ENCODE measurements at places on chromosomes 2 and 18. TPM values are rescaled to one million over a fixed set of nuclear protein-coding genes. Genes with fewer than 3 reads are reported as not detected.

GRCh38 chr2:26646986-26647672 is 6.0 kb upstream of the CIB4 start:
- DNase-seq: no peak

DNA sequence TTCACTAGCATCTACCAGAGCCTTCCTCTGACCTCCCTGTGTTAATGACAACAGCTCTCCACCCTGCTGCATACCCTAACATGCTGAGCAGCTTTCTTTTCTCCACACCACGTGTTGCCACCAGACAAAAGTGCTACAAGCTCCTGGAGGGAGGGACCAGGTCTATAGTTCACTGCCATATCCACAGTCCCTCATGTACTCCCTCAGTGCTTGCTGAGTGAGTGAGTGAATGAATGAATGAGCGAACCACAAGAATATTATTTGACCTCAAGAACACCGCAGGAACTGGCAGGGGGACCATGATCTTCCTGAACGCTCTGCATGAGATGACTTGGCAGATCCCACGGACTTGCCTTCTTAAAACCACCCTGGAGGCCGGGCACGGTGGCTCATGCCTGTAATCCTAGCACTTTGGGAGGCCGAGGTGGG is 47.4 kb upstream of the CAB39 start:
- DNase-seq: no peak

GRCh38 chr2:86821306-86821705 is 30.6 kb upstream of the CD8A start:
- DNase-seq: no peak

- no peak for DNase-seq
Measured at GRCh38 chr18:13442451-13442850, 223.9 kb downstream of the LDLRAD4 start.

- no peak for DNase-seq
Measured at GRCh38 chr2:110977403-110977802, 143.3 kb upstream of the BCL2L11 start.

- DNase-seq: no peak
Measured at GRCh38 chr2:216881411-216881810, 21.5 kb upstream of the TNP1 start.

DNA sequence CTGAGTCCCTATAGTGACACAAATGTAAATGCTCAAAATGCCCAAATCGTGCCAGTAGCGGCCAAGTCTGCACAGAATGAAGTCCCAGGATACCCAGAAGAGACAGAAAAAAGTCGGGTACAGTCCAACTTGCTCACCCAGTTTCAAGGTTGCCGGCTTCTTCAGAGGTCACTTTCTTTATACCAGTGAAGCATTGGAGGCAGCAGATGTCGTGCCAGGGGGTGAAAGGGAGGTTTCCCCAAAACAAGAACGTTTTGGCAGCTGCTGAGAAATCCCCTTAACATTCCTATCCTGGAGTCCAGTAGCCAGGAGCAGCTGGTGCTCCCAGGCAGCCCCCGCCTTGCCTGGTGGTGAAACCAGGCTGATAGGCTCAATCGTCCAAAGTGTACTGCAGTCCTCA is 58.1 kb upstream of the MCFD2 start:
- DNase-seq: no peak

The DSEL gene
- 0.05 TPM for total RNA-seq

The DAPL1 gene
- total RNA-seq: not detected

The SCLY gene
- 102 TPM for total RNA-seq

The LGALSL gene
- 2.6 TPM for total RNA-seq

The AFTPH gene
- 36.6 TPM for total RNA-seq

The NT5C1B gene
- total RNA-seq: not detected

All from activated T-helper 2 cell treated with anti-CD3 and anti-CD28 coated beads, Interferon-gamma antibody, Interleukin-2, Interleukin-4, amounts not matched to agents 10 μg/mL and 5 μg/mL and 100 μg/mL, durations not matched to agents 14 hours and 24 hours and 36 hours (primary cell).